ENCODE measurements at places on chromosomes 16 and 17. TPM values are rescaled to one million over a fixed set of nuclear protein-coding genes. Genes with fewer than 3 reads are reported as not detected.

- DNase-seq, result no peak
These were observed 6.8 kb downstream of the FAM83G start for GRCh38 chr17:18997650-18998196.

Gene GOSR2
- 71.0 TPM for total RNA-seq

DNA sequence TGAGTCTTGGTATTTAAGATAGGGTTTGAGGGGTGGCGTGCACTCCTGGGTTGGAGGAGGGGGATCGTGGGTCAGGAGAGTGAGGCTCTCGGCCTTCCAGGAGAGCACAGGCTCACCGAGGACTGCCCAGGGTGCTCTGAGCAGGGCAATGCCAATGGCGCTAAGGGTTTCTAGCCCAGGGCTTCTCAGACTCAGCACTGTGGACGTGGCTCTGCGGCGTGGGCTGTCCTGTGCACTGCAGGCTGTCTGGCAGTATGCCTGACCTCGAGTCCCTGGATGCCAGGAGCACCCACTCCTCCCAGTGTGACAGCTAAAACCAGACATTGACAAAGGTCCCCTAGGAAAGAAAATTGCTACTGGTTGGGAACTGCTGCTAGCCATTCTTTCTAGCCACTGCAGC, 37.2 kb upstream of the ENDOV start:
- no peak for DNase-seq

- no peak for DNase-seq
These were observed 30.2 kb downstream of the TPSG1 start for GRCh38 chr16:1194665-1195392.

- DNase-seq, result no peak
These were observed 18.8 kb upstream of the GLG1 start for GRCh38 chr16:74625500-74626350.

Gene TBC1D26
- 0.23 TPM for total RNA-seq
